PC-3 (cell line): ENCODE measurements at places on chromosomes 4 and X.

DNA sequence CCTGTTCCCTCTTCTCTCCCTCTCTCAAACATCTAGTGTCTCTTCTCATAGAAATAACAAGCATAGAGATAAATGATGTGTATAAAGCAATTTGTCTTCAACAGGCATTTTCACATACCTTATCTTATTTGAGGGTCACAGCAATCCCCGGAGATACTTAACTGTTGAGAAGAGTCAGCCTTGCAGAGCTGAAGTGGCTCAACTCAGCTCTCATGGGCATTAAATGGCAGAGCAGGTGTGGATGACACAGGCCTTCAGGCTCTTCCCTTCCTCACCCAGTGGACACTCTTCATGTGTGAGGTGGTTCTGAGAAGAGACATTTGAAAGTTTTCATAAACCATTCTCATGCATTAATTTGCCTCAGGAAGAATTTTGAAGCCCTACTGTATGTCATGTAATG, 134.2 kb downstream of the AFF2 start:
- no peaks in the 10 kb centered on the region for H3K27me3 ChIP-seq
- no peaks in the 10 kb centered on the region for H3K36me3 ChIP-seq
- H3K27ac ChIP-seq: no peak overlapping the region

DNA sequence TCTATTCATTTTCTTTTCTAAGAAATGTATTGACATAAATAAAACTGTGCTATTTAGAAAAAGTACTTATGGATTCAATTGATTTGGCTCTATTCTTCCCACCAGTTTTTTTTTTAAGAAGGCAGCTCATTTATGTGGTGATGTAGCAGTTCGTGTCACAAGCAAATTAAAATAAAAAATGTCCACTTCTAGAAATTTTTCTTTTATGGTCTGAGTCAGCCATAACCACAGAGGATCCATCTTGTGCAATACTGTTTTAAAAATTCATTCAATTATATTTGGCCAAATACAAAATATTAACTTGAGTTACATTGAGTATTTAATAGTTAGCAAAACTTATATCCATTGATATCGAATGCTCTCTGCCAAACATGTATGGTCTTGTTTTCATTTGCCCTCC, 207.9 kb upstream of the FAT1 start:
- no peaks in the 10 kb centered on the region for H3K27me3 ChIP-seq
- peak; percentile 62 for DNase-seq
- H3K4me1 ChIP-seq: peaks cover 60% of the 10 kb centered on the region
- H3K36me3 ChIP-seq: no peaks in the 10 kb centered on the region

- no peaks in the 10 kb centered on the region for H3K36me3 ChIP-seq
- H3K27ac ChIP-seq: no peak overlapping the region
- peaks cover under 1% of the 10 kb centered on the region for H3K4me1 ChIP-seq
- H3K4me3 ChIP-seq: no peak overlapping the region
These were observed 42.2 kb downstream of the SH2D1A start for GRCh38 chrX:124388562-124388961.

DNA sequence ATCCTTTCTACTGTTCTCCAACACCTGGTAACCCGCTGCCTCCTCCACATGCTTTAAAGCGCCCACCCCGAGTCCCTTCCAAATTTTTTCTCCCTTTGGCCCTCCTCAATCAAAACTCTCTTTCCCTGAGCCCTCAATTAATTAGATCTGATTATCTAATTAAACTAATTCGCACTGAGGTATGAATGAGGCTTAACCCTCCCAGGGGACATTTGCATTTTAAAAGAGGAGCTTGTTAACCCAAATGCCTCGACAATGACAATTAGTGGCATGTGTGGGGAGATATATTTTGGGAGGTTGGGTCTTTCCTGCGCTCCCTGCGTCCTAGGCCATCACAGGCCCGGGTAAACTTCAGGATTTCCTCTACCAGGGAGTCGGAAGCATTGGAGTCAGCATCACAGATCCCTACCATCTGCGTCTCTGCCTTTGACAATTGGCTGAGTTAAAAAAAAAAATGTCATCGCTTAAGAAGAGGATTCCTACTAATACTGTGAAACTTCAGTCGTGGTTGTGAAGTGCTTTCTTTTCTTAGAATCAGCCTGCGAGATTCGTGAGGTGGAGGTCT, 50.6 kb downstream of the TENM3 start:
- H3K4me1 ChIP-seq: no peaks in the 10 kb centered on the region
- no peaks in the 10 kb centered on the region for H3K36me3 ChIP-seq
- no peak for DNase-seq
- no peak overlapping the region for H3K27ac ChIP-seq
- H3K27me3 ChIP-seq: no peaks in the 10 kb centered on the region

- H3K4me1 ChIP-seq: no peaks in the 10 kb centered on the region
- no peak overlapping the region for H3K4me3 ChIP-seq
- peaks cover 37% of the 10 kb centered on the region for H3K27me3 ChIP-seq
- DNase-seq: peak; percentile 7
These were observed 129.2 kb downstream of the FAM53A start for GRCh38 chr4:1554876-1555265.

DNA sequence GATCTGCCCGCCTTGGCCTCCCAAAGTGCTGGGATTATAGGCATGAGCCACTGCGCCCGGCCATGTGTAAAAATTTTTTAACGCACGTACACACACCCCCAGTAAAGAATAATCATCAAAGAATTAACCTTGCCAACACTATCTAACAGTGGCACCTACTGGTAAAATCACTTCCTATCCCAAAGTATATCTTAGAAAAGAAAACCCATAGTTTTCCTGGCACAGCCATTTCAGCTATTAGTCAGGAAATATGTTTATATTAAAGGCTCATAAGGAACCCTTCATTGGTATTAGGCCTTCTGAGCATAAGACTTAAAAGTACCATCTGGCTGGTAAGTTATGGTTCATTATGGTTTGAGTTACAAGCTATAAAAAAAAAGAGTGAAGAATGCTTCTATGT, 14.1 kb downstream of the S100G start:
- peak; percentile 60 for DNase-seq
- H3K27me3 ChIP-seq: no peaks in the 10 kb centered on the region
- no peak overlapping the region for H3K4me3 ChIP-seq
- H3K27ac ChIP-seq: peak overlapping the region; percentile 38

GRCh38 chr4:122901247-122902010, 21.0 kb downstream of the NUDT6 start:
- H3K27me3 ChIP-seq: no peaks in the 10 kb centered on the region
- no peak for DNase-seq
- no peak overlapping the region for H3K27ac ChIP-seq
- no peak overlapping the region for H3K4me3 ChIP-seq

DNA sequence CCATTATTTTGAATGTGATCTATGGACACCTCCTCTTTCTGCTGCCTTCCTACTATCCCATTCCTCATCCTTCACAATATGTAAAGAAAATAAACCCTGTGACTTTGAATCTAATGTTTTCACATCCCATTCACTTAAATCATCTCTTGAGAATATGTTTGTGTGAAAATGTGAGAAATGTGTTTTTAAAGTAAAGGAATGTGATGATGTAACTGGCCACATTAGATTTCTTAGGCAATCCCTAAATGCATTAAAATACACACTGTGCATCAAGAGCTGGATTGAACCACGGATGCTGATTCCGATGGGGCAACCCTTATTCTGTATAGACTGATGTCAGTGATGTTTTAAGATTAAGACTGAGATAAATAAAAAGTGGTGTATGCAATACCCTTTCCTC, 558.9 kb upstream of the TENM3 start:
- no peak for DNase-seq
- no peaks in the 10 kb centered on the region for H3K36me3 ChIP-seq
- no peak overlapping the region for H3K4me3 ChIP-seq
- no peaks in the 10 kb centered on the region for H3K27me3 ChIP-seq

- no peak overlapping the region for H3K4me3 ChIP-seq
- H3K36me3 ChIP-seq: peaks cover 22% of the 10 kb centered on the region
- H3K4me1 ChIP-seq: no peaks in the 10 kb centered on the region
- no peak for DNase-seq
- H3K27me3 ChIP-seq: no peaks in the 10 kb centered on the region
These were observed 11.4 kb downstream of the PBDC1 start for GRCh38 chrX:76184276-76184675.

- no peak overlapping the region for H3K4me3 ChIP-seq
- H3K4me1 ChIP-seq: no peaks in the 10 kb centered on the region
- peak; percentile 52 for DNase-seq
- no peaks in the 10 kb centered on the region for H3K36me3 ChIP-seq
These were observed 131.4 kb downstream of the GBA3 start for GRCh38 chr4:22824091-22824490.

GRCh38 chrX:14920196-14920595, 47.0 kb downstream of the MOSPD2 start:
- no peak overlapping the region for H3K27ac ChIP-seq
- peaks cover 5% of the 10 kb centered on the region; the same call in 1 of the 2 replicates for H3K36me3 ChIP-seq
- H3K27me3 ChIP-seq: no peaks in the 10 kb centered on the region

- H3K4me3 ChIP-seq: peak overlapping the region; percentile 59
- H3K36me3 ChIP-seq: no peaks in the 10 kb centered on the region
- peaks cover 22% of the 10 kb centered on the region for H3K4me1 ChIP-seq
These were observed 20.7 kb upstream of the SLC25A31 start for GRCh38 chr4:127709456-127709855.

GRCh38 chrX:65999563-66000148, 40.2 kb downstream of the VSIG4 start:
- no peak overlapping the region for H3K27ac ChIP-seq
- no peak overlapping the region for H3K4me3 ChIP-seq
- H3K27me3 ChIP-seq: no peaks in the 10 kb centered on the region
- no peaks in the 10 kb centered on the region for H3K4me1 ChIP-seq

- DNase-seq: no peak
- no peaks in the 10 kb centered on the region for H3K4me1 ChIP-seq
- no peak overlapping the region for H3K4me3 ChIP-seq
- no peak overlapping the region for H3K27ac ChIP-seq
- no peaks in the 10 kb centered on the region for H3K27me3 ChIP-seq
These were observed 32.4 kb upstream of the CD99 start for GRCh38 chrX:2658585-2659292.

DNA sequence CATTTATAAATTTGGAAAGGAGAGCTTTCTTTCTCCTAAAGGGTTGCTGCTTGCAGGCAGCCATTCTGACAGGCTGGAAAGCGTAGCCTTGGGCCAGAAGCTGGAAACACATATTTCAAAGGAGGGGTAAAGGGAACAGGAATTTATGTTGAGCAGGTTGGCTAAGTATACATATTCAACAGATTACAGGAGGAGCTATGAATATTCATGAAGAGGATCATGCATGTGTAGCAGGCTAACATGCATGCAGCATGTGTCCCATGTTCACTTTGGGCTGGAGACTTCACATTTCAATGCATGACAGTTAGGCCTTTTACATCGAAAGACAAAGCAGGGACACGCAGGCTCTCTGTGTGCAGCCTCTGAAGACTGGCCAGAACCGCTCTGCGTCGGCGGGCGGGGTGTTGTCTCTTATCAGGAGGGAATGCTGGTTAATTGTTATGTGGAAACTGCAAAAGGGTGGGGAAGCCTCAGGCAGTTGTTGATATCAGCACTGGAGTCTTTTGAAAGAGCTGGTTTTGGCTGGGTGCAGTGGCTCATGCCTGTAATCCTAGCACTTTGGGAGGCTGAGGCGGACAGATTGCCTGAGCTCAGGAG, 31.5 kb downstream of the CASP3 start:
- no peak overlapping the region for H3K27ac ChIP-seq
- no peak overlapping the region for H3K4me3 ChIP-seq
- H3K36me3 ChIP-seq: no peaks in the 10 kb centered on the region
- no peak for DNase-seq
- no peaks in the 10 kb centered on the region for H3K27me3 ChIP-seq

DNA sequence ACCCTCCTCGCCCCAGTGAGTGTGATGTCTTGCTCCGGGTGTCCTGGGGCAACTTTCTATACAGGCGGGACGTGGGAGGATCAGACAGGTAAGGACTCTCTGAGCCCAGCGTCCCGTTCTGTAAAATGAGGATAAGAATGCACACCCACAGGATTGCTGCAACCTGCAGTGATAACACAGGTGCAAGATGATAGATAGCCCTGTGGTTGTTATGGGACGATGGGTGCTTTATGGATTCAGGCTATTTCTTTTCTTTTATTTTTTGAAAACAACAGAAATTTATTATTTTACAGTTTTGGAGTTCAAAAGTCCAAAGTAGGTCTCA, 28.6 kb downstream of the BEX3 start:
- no peak for DNase-seq
- H3K4me1 ChIP-seq: peaks cover 10% of the 10 kb centered on the region; the same call in 1 of the 2 replicates

GRCh38 chrX:17788439-17788838, 51.1 kb downstream of the SCML1 start:
- no peaks in the 10 kb centered on the region for H3K27me3 ChIP-seq
- peaks cover 11% of the 10 kb centered on the region; the same call in 1 of the 2 replicates for H3K4me1 ChIP-seq
- H3K4me3 ChIP-seq: no peak overlapping the region
- DNase-seq: peak; percentile 74

- no peaks in the 10 kb centered on the region for H3K27me3 ChIP-seq
- H3K4me1 ChIP-seq: no peaks in the 10 kb centered on the region
- no peak overlapping the region for H3K27ac ChIP-seq
These were observed 49.5 kb upstream of the IBSP start for GRCh38 chr4:87749883-87750282.

DNA sequence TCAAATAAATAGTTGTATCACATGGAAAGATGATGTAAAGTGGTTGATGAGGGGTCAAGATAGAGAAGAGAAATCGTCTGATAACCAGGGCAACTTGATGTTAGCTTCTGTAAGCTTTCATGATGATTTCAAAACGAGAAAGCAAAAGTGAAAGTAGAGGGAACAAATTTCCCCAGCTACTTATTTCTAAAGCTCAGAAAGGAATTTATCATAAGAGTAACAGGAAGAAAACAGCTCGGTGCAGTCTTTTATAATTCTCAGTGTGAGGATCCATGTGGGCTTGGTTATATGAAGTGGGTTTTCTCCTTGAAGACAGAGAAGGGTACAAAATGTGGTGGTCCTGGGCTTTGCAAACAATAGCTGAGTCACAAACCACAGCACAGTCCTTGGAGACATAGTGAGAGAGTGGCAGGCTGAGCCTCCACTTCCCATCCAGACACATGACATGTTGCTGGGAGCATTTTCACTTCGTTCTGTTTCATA, 32.1 kb upstream of the GLRA2 start:
- no peaks in the 10 kb centered on the region for H3K4me1 ChIP-seq
- no peak overlapping the region for H3K27ac ChIP-seq
- no peak overlapping the region for H3K4me3 ChIP-seq
- H3K27me3 ChIP-seq: no peaks in the 10 kb centered on the region
- DNase-seq: no peak
- no peaks in the 10 kb centered on the region for H3K36me3 ChIP-seq

DNA sequence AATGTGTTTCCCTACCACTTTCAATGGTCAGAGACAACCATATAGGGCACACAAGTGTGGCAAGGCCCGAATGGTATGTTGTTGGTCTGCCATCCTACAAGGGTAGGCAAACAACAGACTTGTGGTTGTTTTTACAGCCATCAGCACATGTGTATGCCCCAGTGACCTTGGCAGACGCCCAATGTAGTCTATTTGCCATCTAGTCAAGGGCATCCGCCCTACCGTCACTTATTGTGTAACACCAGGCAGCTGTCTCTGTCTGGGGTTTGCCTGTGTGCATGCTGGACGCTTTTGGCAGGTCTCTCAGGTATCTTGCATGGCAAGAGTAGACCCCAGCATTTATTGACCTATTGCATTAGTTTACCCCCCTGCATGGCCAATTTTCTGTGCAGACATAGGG, 1145.5 kb upstream of the POU3F4 start:
- H3K27me3 ChIP-seq: no peaks in the 10 kb centered on the region
- H3K4me3 ChIP-seq: no peak overlapping the region
- H3K4me1 ChIP-seq: no peaks in the 10 kb centered on the region
- no peak overlapping the region for H3K27ac ChIP-seq

- H3K27ac ChIP-seq: no peak overlapping the region
- DNase-seq: peak; percentile 53
- no peaks in the 10 kb centered on the region; the same call in 1 of the 2 replicates for H3K4me1 ChIP-seq
- no peak overlapping the region for H3K4me3 ChIP-seq
These were observed 78.0 kb upstream of the CLNK start for GRCh38 chr4:10762561-10762960.

GRCh38 chr4:140066031-140066930, 87.7 kb downstream of the MAML3 start:
- H3K27ac ChIP-seq: no peak overlapping the region
- H3K36me3 ChIP-seq: no peaks in the 10 kb centered on the region
